Stimulated activated CD4-positive, alpha-beta T cell treated with anti-CD3 and anti-CD28 coated beads, TNF-alpha, amount 100 ng/mL, for 1 hour (primary cell): ENCODE measurements at places on chromosomes 16 and 17.

DNA sequence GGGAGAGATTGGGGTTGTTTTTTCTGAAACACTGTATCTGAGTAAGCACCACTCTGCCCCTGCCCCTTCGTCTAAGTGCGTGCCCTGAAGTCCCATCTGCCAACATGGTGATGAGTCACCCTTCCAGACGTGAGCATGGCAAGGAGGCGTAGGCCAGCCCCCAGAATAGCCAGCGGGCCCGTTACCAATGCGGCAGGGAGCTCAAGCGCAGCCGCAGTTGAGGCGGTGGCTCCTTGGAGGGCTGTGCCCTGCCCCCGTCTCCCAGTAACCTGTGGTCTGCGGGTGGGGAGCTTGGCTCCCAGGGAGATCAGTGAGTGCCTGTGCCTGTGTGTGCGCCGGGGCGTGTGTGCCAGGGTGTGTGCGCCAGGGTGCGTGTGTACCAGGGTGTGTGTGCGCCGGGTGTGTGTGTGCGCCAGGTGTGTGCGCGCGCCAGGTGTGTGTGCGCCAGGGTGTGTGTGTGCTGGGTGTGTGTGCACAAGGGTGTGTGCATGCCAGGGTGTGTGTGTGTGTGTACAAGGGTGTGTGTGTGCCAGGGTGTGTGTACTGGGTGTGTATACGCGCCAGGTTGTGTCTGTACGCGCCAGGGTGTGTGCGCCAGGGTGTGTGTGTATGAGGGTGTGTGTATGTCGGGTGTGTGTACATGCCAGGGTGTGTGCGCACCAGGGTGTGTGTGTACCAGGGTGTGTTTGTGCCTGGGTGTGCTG is 98.6 kb upstream of the CHMP6 start:
- peak; percentile 42 for DNase-seq

DNA sequence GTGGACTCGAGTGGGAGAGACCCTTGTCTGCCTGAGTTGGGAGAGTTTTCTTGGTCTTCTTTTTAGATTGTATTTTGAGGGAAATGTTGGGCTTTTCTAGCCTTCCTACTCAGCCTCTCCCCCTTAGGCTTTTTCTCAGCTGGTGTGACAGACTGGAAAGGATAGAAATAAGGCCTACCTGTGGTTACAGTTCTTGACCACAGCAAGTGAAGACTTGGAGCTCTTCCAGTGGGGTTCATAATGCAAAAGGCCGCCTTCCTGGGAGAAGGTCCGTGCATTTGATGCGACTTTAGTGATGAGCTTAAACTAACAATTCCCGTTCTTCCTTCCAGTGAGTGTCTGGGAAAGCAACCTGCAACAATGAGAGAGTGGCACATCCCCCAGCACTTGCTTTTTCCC is 56.8 kb downstream of the B9D1 start:
- no peak for DNase-seq

DNA sequence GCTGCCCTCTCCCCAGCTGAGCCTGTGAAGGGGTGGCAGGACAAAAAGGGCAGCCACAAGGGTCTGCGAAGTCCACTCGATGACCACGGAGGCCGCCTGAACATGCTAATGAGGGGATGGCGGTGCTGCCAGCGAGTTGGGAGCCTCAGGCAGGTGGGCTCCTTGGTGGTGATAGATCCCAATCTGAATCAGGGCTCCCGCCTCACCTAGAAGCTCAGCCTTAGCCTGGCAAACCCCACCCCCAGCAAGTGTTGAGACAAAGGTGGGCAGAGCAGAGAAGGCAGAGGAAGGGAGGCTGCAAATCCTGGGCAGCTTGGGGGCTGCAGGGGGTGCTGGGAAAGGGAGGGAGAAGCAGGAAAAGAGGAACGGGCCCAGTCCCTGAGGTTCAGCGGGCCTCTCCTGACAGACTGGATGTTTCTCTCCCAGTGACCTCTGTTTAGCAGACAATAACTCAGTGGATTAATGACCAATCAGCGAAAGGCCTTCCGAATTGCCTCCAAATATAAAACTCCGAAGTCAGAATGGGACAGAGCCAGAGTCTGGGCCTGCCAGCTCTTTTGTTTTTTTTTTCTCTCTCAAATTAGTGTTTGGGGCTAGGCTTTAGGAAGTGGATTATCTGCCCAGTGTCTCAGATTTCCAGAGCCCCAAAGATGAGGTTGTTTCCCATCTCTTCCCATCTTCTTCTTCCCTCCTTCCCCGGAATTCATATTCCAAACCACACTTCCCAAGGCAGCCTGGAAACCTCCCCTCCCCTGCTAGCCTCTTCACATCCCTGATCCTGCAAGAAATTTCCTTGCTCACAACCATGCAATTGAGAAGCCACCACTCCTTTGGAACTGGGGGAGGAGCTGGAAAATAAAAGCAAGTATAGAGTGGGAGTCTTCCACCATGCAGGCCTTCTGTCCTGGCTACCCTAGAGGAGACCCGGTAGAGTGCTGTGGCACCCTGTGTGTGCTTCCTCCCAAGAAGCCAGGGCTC is 15.2 kb upstream of the HOXB2 start:
- DNase-seq: no peak

DNA sequence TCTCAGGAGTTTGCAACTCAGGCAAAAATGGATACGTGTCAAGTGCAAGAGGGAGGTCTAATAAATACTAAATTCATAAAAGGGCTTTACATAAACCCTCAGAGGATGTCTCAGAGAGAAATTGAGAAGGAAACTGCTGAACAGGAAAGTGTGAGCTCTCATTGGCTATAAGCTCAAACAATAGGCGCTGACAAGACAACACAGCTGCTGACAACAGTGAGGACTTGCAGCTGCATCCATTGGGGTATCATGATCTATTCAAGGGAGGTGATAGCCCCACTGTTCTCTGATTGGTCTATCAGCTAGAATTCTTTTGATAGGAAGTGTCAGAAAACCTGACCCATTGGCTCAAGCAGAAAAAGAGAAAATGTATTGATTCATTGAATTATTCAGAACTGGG is 187.2 kb downstream of the CBLN1 start:
- no peak for DNase-seq

DNA sequence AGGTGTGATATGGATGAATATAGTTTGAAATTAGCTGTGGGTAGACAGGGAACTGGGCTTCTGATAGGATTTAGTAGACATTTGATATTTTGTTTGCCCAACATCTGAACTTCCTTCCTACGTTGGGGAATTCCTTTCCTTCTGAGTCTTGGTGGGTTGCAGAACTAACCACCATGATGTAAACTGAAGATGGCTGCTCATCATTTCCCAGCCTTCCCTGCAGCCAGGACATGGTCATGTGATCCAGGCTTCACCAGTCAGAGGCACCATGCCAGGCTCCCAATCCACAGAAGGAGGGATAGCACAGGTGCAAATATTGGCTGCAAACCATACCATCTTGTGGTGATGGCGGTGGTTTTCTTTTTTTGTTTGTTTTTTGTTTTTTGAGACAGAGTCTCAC is 57.4 kb downstream of the EMP2 start:
- DNase-seq: no peak

DNA sequence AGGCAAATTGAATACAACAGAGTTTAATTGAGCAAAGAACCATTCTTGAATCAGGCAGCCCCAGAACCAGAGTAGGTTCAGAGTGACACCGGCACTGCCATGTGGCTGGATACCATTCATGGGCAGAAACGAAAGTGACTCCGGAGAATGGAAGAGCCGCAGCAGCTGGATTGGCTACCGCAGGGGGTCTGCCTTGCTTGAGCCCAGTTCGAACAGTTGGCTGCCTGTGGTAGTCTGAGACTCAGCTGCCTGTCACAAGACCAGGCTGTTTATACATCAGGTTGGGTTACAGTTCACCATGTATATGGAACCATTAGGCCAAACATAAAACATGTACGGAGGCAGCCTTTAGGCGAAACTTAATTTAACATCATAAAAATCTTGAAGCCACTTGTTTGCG is 205.2 kb upstream of the CHMP6 start:
- no peak for DNase-seq

- no peak for DNase-seq
Measured at GRCh38 chr17:55487695-55488432, 23.4 kb downstream of the SMIM36 start.

- no peak for DNase-seq
Measured at GRCh38 chr17:81080019-81080418, 45.1 kb downstream of the BAIAP2 start.

- no peak for DNase-seq
Measured at GRCh38 chr17:29757788-29758187, 135.1 kb upstream of the CORO6 start.

DNA sequence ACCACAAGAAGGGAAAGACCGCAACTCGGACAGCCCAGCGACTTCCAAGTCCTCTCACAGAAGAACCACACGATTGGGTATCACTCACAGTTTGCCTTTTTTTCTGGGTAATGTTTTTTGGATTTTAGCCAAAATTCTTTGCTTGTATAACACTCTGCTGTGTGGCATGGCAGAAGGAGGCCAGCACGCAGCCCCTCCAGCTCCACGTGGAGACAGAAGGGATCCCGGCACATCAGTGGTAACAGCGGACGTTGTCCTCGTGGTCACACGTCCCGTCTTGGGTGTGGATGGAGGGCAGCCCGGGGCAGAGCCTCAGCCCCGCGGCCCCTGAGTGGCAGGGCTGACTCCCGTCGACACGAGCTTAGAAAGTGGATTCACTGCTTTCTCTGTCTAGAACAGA is 69.1 kb downstream of the KLHDC4 start:
- no peak for DNase-seq

GRCh38 chr17:63598281-63598680 is 2.4 kb upstream of the TACO1 start:
- DNase-seq: no peak

DNA sequence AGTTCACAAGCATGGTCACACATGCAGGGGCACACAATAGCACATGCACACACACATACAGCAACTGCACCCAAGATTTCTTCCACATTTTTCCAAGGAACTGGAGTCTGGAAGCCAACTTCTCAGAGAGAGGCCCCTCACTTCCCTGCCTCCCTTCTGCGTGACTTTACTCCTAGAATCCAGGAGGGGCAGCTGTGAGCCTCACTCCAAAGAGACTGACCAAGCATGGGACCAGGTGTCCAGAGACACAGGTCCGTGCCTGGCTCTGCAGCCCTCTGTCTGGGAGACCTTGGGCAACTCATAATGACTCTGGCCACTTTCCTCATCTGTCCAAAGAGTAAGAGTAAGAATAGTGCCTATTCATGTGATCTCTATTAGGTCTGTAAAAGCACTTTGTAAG is 104.7 kb upstream of the TMEM132E start:
- no peak for DNase-seq

DNA sequence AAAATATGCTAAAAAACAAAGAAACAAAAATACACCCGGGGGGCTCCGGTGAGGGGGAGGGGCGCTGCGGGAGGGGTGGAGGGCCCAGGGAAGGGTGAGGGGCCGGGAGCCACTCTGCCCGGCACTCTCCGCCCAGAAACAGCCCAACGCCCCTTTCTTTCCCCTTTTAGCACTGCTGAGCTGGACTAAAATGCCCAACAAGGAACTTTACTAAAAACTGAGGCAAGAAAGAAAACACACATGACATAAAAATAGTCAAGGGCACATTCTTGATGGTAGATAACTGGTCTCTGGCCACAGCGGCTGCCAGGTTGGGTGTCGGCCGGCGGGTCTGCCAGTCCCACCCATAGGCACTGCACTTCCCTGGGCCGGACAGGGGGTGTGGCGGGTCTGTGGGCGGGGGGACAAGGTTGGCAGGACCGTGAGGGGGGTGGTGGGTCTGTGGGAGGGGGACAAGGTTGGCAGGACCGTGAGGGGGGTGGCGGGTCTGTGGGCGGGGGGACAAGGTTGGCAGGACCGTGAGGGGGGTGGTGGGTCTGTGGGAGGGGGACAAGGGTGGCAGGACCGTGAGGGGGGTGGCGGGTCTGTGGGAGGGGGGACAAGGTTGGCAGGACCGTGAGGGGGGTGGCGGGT is 20.9 kb downstream of the METRNL start:
- no peak for DNase-seq

GRCh38 chr16:25270577-25270976 is 12.9 kb upstream of the ZKSCAN2 start:
- DNase-seq: no peak

DNA sequence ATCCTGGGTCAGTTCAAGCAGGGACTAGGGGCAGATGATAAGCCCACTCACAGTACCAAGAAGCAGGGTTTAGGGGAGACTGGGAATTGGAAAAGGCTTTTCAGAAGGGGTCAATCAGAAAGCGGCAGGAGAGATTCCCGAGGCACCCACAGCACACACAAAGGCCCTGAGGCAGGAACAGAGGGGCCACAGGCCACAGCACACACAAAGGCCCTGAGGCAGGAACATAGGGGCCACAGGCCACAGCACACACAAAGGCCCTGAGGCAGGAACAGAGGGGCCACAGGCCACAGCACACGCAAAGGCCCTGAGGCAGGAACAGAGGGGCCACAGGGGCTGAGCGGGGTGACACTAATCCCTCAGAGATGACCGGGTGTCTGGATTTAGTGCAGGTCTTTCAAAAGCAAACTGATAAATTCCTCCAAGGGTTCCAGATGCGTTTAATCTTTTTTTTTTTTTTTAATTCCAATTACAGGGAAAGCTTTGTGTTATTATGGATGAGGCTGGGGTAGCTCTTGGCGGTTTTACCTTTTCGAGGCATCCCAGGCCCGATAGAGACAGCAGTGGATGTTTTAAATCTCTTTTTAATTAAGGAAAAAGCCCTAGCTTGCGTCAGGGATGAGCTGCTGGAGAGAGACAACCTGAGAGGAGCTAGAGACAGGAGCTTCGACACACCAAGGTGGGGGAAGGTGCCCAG is 31.0 kb upstream of the GINS2 start:
- no peak for DNase-seq

- no peak for DNase-seq
Measured at GRCh38 chr17:56177361-56177760, 24.1 kb downstream of the ANKFN1 start.

GRCh38 chr16:19071811-19072777 is 4.7 kb downstream of the COQ7 start:
- DNase-seq: peak; percentile 37

DNA sequence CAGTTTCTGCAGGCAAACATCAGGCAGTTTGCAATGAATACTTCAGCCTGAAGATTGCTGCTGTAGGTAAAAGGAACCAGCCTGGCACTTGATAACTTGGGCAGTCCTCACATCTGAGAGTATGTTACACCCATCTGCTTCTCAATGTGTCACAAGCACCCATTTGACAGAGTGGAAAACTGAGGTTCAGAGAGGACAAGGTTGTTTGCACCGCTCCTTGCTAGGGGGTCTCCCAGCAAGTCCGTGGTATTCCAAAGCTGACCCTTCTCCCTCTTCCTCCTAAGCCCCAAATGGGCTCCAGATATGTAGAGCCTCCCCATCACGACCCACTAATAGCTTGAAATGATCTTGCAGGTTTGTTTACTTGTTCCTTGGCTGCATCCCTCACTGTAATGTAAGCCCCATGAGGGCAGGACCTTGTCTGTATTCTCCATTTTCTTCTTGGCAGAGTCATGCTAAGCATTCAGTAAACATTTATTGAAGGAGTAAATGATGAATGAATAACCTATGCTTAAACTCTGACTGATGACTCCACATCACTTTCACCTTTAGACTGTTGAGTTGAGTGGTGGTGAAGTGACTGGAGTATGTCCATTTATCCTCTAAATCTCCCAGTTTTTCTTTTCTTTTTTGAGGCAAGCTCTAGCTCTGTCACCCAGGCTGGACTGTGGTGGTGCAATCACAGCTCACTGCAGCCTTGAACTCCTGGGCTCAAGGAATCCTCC is 26.4 kb downstream of the HNF1B start:
- DNase-seq: no peak

- DNase-seq: no peak
Measured at GRCh38 chr17:41538565-41538991, 10.5 kb upstream of the KRT19 start.
